ENCODE measurements at places on chromosomes 1 and 21. TPM values are rescaled to one million over a fixed set of nuclear protein-coding genes. Genes with fewer than 3 reads are reported as not detected.
A peak's percentile ranks its signal among the peaks of the same experiment; 100 is the strongest.

DNA sequence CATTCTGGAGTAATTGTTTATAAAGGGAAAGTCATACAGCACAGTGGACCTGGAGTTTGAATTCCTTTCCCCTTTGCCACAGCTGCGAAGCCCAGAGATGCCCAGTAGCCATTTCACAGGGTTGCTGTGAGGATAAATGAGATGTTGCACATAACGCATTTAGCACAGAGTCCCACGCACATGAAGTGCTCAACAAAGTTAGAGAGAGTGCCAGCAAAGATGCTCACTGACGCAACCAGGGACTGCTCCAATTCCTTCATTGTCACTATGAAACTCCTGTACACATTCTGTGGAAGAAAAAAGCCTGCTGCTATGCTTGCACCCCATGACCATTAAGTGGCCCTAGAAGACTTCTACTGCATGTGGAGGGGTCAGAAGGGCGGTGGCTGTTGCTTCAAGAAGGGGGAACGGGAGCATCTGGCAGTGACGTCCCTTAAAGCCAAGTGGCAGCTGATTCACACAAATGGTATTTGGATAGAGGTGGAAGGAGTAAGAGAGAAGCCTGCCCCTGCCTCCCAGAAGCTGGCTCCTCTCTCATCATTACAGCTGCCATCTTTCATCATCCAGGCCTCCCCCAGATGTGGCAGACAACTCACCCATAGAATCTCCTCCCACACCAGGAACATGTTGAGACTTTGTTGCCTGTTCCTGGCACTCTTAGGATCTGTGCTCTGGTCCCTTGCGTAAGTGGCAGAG, 26.5 kb upstream of the VAV3 start:
- peak; percentile 84 for DNase-seq

DNA sequence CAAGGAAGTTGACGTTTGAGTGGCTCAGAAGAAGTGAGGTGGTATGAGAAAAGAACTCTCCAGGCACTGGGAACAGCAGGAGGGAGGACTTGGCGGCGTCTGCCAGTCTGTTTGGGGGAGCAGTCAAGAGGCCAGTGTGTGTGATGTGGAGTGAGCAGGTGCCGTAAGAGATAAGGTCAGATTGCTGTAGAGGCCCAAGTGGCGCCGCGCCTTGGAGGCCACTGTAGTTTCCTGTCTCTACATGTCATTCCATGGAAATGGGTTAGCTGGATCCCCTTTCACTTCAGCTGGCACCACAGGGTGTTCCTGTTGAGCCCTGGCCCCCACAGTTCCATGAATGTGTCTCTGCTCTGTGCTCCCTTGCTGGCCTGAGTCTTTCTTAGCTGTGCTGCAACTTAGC, 35.5 kb upstream of the PTPRF start:
- no peak for DNase-seq

The ATP5PF gene
- total RNA-seq, result 59.3 TPM

The CAPN8 gene
- total RNA-seq, result 0.25 TPM

The NTMT2 gene
- total RNA-seq, result not detected

DNA sequence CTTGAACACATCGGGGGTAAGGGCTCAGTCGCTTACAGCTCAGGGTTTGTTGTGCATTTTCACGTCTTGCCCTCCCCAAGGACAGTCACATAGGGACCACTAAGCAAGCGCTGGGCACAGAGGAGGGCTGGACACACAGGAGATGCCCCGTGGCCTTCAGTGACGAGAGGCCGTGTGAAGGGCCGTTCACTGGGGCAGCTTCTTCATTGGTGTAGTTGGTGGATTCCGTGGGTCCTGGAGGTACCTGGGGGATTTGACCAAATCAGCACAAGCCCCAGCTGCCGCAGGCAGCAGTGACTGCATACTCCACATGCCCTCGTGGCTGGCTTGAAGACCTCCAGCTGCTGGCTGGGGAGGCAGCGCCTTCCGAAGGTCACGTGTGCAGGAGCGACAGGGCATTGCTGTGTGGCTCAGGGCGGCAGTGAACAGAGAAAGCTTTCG, 100.8 kb upstream of the C1orf174 start:
- DNase-seq, result no peak

The FAM177B gene
- total RNA-seq, result not detected

DNA sequence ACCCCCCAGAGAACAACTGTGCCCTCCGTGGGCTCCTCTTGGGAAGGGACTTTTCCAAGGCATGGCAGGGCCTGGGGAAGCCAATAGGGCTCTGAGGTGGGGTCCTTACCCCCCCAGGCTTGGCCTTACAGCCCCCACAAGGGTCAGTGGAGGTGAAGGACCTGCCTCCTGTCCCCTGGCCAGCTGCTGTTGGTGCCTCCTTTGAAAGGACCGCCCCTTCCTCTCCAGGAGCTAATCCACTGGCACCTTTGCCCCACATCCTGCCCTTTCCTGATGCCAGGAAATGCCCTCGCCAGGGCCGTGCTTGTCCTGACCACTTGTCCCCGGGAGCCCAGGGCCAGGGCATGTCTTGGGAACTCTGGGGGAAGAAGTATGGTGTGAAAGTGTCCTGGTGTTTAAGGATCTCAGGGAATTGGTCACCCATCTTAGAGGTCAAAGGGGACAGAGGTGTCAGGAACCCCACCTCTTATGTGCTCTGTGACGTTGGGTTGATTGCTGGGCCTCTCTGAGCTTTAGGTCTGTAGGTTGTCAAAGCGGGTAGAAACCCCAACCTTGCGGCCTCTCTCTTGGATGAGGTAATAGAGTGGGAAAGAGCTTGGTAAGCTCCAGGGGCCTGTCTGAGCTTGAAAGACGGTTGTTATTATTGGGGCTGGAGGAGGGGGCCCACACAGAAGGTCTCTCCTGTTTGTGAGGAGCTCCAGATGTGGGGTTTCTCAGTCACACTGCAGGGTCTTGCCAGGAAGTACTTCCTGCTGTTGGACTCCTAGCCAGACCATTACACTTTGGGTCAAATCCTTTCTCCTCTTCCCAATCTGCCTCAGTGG, 2.8 kb downstream of the KCNQ4 start:
- DNase-seq, result no peak

The LMX1A gene
- total RNA-seq, result not detected

DNA sequence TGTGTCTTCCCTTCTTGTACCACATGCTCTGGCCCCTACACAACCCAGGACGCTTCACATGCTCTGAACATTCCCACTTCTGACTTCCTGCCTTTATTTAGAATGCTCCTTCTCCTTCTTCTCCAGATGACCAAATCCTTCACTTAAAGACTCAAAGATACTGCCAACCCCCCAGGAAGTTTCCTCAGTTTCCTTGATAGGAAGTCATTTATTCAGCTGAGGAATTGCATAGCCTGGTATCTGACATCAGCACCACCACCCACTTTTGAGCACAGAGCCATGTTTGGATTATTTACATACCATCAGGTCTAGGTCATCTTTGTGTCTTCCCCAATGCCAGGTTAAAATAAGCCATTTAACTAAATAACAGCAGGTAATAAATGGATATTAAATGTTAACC, 42.4 kb downstream of the GFI1 start:
- peak; percentile 54 for DNase-seq

The AZIN2 gene
- total RNA-seq, result 1.5 TPM

DNA sequence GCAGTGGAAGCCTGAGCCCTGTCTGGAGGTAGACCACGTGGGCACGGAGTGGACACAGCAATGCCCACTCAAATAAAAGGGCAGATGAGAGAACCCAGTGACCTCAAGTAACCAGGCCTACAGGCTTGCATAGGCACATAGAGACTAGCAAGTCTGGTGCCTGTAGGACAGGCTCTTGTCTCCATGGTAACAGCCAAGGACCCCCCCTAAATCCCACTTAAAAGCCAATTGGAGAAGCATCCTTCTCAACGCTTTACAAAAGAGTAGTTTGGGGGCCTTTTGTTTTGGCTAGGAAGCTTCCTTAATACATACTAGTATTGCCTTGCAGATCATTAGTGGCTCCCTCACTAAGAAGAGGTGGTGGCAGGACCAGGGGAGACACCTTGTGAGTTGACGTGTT, 63.9 kb downstream of the VWA5B1 start:
- DNase-seq, result no peak

- DNase-seq, result no peak
Measured at GRCh38 chr1:3525551-3526482, 71.4 kb downstream of the ARHGEF16 start.

The TNFRSF9 gene
- not detected for total RNA-seq

The C4BPA gene
- not detected for total RNA-seq

DNA sequence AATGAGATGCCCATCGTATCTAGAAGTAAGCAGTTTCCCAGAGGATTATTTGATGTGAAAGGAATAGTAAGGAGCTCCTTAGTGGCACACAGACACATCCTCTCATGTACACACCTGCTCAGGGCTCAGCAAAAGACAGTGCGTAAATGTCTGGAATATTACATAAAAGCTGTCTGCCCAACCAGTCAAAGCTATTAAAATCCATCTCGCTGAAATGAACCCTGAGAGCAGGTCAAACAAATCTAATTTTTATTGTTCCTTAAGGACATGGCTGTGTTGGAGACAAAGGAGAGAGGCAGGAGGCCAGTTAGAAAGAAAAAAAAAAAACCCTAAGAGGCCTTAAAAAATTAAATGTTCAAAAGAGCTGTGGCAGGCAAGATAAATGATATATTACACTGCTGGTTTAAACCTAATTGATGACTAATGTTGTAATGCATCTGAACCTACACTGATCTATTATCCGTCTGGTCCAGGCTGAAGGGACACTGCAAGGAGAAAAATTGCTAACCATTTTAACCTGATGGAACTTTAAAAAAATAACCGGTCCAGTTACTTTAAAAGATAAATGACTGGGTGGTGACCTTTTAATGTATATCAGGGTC, 58.5 kb upstream of the FGGY start:
- no peak for DNase-seq

DNA sequence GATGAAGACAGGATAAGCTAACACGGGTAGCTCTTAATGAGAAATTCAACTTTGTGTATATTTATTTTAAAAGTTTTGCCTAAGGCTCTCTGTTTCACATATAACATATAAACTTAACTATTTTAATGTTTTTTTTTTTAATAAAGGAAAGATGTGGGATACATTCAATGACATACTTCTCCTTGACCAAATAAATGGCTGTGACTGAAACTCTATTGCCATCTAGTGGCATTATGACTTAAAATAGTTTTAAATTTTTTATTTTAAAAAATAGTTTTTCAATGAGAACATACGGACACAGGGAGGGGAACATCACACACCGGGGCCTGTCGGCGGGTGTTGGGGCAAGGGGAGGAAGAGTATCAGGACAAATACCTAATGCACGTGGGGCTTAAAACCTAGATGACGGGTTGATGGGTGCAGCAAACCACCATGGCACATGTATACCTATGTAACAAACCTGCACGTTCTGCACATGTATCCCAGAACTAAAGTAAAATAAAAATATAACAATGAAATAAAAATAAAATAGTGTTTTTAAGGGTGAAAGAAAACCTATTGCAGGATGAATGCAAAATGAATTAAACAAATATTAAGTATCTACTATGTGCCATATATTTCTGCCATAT, 83.4 kb downstream of the LYST start:
- peak; percentile 73 for DNase-seq

The OR14K1 gene
- total RNA-seq, result not detected

The OR2T35 gene
- not detected for total RNA-seq

GRCh38 chr1:159428536-159428935, 3.5 kb upstream of the OR10J4 start:
- peak; percentile 16 for DNase-seq

GRCh38 chr1:94962409-94963265, 35.7 kb upstream of the CNN3 start:
- peak; percentile 54 for DNase-seq

DNA sequence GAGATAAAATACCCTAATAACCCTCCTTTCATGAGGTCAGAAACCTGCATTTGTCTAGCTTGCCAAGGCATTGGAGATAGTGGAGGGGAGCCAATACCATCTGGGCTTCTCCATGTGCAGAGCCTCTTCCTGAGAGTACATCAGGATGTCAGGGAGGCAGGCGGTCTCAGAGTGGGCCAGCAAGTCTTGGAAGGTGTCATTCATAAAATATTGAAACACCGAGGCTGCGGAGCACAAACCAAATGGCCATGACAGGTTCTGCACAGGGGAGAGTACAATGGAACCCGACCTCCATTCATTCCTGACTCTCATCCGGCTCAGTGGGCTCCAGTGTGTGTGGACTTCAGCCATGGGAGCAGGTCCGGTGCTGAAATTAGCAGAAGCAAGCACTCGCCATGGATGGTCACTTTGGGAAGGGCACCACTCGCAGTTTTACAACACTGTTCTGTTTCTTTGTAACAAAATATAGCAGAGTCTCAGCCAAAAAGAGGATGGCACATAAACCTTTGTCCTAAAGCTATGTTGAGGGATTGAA, 446.6 kb downstream of the SIPA1L2 start:
- DNase-seq, result no peak

DNA sequence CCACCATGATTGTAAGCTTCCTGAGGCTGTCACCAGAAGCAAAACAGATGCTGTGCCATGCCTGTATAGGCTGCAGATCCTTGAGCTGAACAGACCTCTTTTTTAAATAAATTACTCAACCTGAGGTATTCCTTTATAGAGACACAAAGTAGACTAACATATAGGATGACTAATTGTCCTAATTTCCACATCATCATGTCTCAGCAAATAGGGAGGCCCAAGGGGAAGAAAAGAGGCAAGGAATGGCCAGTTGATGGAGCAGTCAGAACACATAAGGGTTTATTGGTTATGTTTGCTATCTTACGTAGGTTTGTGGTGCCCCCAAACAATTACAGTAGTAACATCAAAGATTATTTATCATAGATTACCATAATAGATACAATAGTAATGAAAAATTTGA, 126.2 kb downstream of the RASAL2 start:
- DNase-seq, result peak; percentile 57

- peak; percentile 51 for DNase-seq
Measured at GRCh38 chr1:209248649-209249279, 334.8 kb upstream of the CAMK1G start.

Data from GM23248 (cell line).